ENCODE measurements at places on chromosomes 11 and 22.

DNA sequence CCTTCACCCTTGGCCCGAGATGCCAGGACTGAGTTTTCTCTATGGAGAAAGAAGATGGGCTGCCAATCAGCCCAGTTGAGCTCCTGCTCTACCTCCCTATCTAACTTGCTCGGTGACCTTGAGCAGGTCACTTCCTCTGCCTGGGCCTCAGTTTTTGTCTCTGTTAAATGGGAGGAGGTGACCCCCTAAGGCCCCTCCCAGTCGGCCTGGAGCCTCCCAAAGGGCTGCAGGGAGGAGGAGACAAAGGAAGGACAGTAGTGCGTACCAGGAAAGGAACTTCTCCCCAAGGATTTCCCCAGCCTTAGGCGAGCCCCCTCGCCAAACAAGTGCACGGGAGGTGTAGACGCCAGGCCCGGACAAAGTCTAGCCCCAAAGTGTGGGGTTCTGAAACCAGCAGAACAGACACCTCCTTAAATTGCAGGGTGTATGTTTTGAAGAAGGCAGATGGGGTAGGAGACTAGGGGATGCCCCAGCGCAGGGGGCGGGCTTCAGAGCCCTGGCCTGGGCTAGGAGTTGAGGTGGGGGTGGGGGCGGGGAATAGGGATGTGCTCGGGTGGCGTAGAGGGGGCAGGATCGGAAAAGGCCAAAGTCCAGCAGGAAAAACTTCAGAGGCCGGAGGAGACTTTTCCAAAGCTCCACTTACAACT lies 1.0 kb downstream of the CBX7 start:
- DNase-seq, result no peak

GRCh38 chr22:49291781-49292180 lies 535.9 kb downstream of the BRD1 start:
- no peak for DNase-seq

GRCh38 chr11:79078456-79078855 lies 362.4 kb downstream of the TENM4 start:
- DNase-seq, result no peak

GRCh38 chr11:92423115-92424034 lies 198.8 kb downstream of the FAT3 start:
- no peak for DNase-seq

DNA sequence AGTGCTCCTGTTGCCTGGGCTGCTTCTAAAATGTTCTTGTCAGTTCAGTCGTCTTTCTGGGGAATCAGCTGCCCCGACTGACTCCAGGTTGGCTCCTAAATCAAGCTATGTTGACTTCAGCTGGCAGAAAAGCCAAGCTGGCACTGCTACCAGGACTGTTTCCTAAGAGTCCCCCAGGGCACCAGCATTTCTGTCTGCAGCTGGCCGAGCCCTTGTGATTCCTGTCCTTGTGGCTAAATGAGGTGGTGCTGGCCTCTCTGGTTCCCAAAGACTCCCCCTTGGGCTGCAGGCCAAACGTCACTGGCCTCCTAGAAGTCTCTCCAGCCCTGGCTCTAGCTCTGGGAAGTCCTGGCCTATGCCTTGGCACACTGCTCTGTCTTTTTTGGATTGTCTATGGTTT lies 31.1 kb downstream of the GRAMD1B start:
- no peak for DNase-seq

- DNase-seq, result no peak
These were observed 10.4 kb downstream of the CCKBR start for GRCh38 chr11:6269994-6270393.

DNA sequence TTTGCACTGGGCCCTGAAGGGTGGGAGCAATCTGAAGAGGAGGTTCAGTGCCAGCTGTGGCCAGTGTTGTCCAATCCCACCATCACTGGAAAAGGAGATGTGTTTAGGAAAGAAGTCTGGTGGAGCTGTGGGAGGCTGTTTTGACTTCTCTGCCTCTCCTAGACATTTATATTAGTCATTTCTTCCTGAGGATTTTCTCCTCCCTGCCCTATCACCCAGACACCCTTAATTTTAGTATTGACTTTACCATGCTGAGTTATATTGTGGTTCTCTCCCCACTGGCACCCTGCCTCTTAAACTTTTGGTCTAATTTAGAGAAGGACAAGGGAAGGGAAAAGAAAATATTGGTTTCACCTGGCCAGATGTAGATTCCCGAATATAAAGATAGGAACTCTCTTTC lies 159.1 kb downstream of the WNT11 start:
- DNase-seq, result no peak

GRCh38 chr11:2529173-2529572 lies 84.4 kb downstream of the KCNQ1 start:
- DNase-seq, result no peak

DNA sequence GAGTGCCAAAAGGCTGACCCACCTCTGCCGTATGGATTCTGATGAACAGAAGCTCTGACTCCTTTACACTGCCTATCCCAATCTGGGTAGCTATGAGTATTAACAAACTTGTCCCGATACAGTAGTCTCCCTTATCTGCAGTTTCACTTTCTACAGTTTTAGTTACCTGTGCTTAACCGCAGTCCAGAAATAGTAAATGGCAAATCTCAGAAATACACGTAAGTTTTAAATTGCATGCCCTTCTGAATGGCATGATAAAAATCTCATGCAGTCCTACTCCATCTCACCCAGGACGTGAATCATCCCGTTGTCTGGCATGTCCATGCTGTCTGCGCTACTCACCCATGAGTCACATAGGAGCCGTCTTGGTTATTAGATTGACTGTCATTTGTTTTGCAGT lies 68.8 kb downstream of the SNX19 start:
- DNase-seq, result no peak

DNA sequence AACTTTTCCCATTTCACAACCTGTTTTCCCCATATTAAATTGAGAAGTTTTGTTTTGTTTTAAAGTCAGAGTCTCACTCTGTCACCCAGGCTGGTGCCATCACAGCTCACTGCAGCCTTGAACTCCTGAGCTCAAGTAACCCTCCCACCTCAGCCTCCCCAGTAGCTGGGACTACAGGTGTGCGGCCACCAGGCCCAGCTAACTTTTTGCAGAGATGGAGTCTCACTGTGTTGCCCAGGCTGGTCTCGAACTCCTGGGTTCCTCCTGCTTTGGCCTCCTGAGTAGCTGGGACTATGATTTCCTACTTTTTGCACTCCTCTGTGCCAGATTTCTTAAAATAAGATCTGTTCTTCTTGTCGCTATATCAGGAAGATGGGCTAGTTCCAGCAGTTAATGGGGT lies 44.9 kb downstream of the GNB1L start:
- no peak for DNase-seq

DNA sequence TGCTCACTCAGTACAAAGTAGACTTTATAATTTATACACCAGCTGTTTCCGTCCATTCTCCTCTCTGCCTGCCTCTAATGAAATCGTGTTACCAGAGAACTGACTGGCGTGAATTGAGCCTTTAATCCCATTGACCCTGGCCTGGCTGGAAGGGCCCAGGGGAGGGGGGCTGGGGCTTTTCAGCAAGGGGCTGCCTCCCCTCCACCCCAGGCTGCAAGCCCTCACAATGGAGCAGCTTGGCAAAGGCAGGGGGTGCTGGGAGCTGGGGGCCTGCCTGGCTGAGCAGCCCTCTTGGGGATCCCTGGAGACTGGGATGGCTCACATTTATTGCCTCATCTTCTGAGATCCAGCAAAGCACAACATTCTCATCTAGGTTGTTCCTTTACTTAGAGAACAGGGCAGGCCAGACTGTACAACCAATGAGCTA lies 25.8 kb upstream of the LMO1 start:
- DNase-seq, result no peak

GRCh38 chr11:116194156-116194904 lies 578.5 kb downstream of the BUD13 start:
- no peak for DNase-seq

- no peak for DNase-seq
These were observed 65.9 kb upstream of the BLID start for GRCh38 chr11:122181893-122182292.

- DNase-seq, result no peak
These were observed 123.8 kb downstream of the LARGE1 start for GRCh38 chr22:33796494-33796893.

- DNase-seq, result no peak
These were observed 99.5 kb downstream of the ZNF280B start for GRCh38 chr22:22408731-22409696.

- no peak for DNase-seq
These were observed 10.2 kb upstream of the NECTIN1 start for GRCh38 chr11:119739021-119739703.

DNA sequence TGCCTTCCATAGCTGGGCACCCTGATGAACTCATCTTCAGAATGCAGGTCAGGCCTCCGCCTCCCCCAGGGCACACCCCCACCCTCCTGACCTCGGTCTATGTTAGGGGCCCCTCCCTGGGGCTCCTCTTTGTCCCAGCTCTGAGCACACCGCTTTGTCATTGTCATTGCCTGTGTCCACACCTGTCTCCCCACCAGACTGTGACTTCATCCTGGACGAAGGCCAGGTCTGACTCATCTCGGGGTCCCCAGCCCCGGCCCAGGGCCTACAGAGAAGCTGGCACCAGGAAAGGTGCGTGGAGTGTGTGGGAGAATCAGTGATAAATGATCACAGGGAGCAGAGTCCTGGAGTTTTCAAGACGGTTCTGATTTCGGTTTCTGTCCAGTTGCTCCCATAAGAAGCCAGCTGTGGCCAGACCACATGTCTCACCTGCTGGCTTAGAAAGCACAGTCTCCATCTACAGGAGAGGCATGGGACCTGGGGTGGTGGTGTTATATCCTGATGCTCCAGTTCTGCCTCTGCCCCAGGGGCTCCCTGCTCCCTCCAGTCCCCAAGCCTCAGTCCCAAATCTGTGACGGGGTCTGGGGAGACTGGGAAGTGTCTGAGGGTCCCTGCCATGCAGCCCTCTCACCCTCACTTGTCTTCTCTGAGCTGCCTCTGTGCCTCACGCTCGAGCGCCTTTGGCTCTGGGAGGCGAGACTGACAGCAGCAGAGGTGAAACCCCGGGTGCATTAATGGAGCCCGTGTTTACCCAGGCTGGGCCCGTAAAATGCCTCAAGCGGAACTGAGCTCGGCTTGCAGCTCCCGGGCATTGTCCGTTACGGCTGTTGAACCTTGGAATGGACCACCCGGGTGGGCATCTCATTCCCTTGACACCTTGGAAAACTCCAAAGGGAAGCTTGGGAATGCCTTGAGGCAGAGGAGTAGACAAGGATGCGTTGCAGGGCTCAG lies 85.5 kb upstream of the WNT11 start:
- DNase-seq, result no peak

DNA sequence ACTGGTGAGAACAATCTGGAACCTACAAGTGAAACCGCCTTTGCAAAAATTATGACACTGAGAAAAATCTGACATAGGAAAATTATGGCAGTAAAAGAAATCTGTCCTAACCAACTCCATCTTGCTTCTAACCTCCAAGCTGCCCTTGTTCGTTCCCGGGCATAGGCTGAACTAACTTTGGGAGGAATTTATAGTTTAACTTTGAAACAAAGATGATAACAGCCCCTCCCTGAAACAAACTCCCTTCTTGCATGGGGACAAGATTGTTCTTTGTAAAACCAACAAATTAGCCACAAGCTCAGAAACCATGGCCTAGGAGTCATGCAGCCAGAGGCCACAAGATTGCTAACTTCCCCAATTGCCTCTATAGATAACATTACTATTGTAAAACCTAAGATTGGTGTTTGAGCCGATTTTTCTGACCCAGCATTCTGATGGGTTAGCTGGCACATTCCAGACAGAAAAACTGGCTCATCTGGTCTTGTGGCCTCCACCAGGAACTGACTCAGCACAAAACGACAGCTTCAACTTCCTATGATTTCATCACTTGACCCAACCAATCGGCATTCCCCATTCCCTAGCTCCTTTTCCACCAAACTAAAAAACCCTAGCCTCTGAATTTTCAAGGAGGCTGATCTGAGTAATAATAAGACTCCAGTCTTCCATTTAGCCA lies 3.6 kb upstream of the CCDC81 start:
- DNase-seq, result no peak

GRCh38 chr11:127270851-127271250 lies 270.3 kb upstream of the KIRREL3 start:
- DNase-seq, result no peak

GRCh38 chr11:104073950-104074705 lies 37.7 kb downstream of the DDI1 start:
- no peak for DNase-seq

- DNase-seq, result no peak
These were observed at the start of gene MISFA for GRCh38 chr11:18599739-18600230. TSS of gene MISFA (plus strand) at chr11:18599789. CDS start at chr11:18599929, 140 bp downstream.

- DNase-seq, result no peak
These were observed 202.0 kb downstream of the PGR start for GRCh38 chr11:100927579-100927978.

DNA sequence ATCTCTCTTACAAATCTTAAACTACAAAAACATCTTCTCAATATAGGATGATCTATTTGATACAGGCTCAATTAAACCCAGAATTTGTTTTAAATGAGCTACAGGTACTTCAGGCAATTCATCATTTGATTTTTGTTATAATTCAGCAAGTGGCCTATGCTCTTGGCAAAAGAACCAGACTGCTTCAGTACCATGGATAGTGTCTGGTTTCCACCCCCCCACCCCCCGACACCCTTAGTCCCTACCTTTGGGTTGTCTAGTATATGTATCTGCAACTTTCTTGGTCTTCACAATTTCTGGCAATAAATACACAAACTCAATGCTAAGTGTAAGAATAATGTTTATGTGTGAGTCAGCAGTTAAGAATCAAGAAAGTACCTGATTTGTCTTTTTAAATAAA lies 97.3 kb upstream of the API5 start:
- no peak for DNase-seq

GRCh38 chr11:71305451-71306125 lies 53.2 kb upstream of the SHANK2 start:
- DNase-seq, result no peak
